ENCODE measurements at places on chromosomes 1 and 21.
A peak's percentile ranks its signal among the peaks of the same experiment; 100 is the strongest.

DNA sequence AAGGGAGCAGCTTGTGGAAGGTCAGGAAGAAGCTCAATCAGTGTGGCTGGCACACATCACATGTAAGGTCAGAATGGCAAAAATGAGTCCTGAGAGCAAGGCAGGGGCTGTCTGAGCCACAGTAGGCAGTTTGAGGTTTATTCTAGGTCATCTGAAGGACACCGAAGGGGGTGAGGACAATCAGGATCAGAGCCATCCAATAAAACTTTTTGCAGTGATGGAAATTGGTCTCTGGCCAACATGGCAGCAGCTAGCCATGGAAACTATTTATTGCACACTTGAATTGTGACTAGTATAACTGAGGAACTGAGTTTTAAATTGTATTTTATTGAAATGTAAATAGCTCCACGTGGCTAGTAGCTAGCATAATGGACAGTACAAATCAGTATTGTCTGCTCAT, 97.0 kb upstream of the CACNA1E start:
- DNase-seq: no peak

DNA sequence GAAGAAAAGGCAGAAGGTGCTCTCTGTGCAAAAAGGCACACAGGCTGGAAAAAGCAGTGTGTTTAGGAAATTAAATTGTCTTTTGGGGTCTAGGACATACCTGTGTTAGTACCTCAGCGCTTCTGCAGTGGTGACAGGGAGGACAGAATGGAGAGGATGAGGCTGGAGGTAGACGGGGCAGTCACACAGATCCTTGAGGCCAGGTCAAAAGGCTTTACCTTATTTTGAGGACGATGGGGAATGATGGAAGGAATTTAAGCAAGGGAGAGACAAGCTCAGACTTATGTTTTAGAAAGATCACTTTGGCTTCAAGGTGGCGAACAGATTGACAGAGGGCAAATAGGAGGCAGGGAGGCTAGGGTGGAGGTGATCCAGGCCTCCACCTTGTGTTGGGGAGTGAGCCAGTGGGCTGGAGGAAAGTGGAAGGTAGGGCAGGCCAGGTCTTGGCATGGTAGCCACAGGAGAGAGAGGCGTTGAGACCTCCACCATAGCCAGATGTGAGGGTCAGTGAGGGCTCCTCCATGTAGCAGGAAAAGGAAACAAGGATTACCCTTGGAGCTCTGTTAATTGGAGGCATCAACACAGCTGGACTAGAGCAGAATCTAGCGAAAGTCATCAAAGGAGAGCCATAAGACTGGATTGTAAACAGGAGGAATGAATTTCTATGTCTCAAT, 4.2 kb downstream of the CYP4B1 start:
- DNase-seq: no peak

DNA sequence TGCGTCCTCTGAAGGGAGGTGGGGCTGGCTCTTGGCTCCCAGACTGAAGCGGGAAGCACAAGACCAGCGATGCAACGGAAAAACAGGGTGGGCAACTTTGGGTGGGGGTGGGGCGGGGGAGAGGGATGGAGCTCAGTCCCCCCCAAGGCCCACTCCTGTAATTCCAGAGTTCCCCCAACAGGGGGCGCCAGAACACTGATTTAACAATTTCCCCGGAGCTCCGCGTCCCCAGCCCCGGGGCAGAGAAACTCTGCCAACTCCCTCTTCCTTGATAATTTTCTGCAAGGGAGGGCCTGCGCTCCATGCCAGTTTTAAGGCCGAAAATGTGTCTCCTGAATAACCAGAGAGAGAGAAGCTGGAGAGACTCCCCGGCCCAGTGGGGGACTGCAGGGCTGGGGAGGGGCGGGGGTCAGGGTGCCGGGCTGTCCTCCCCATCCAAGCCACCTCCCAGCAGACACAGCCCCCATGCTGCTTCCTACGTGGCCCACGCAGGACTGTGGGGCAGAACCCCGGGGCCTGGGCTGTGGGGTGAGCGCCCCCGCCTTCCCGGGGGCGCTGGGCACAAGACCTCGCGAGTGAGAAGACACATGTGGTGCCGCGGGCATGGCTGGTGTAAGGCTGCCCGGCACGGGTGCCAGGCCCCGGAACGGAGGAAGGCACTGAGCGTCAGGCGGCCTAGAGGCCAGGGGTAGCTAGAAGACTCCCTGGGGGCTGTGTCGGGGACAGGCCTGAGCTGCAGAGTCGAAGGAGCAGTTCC, 51.4 kb downstream of the KIF21B start:
- peak; percentile 54 for DNase-seq

GRCh38 chr1:220682901-220683576, 7.1 kb upstream of the C1orf115 start:
- DNase-seq: no peak

- DNase-seq: no peak
Observed at GRCh38 chr1:64981601-64982533, 15.5 kb upstream of the JAK1 start.

GRCh38 chr1:195415584-195415983, 1192.7 kb downstream of the KCNT2 start:
- DNase-seq: no peak

- DNase-seq: no peak
Observed at GRCh38 chr1:22104094-22104493, 38.8 kb downstream of the WNT4 start.

All from OCI-LY7 (cell line).